ENCODE measurements at places on chromosomes 6 and 20. TPM values are rescaled to one million over a fixed set of nuclear protein-coding genes. Genes with fewer than 3 reads are reported as not detected.
A peak's percentile ranks its signal among the peaks of the same experiment; 100 is the strongest.

Gene APCDD1L
- 2.2 TPM for total RNA-seq

- no peak overlapping the region for H3K4me3 ChIP-seq
- H3K27ac ChIP-seq: no peak overlapping the region
- DNase-seq: no peak
- no peaks in the 10 kb centered on the region for H3K36me3 ChIP-seq
- no peaks in the 10 kb centered on the region for H3K27me3 ChIP-seq
Observed at GRCh38 chr6:14968056-14968637, 277.7 kb upstream of the JARID2 start.

- no peaks in the 10 kb centered on the region for H3K27me3 ChIP-seq
- no peak for DNase-seq
- H3K36me3 ChIP-seq: no peaks in the 10 kb centered on the region
- H3K27ac ChIP-seq: no peak overlapping the region
- H3K4me3 ChIP-seq: no peak overlapping the region
Observed at GRCh38 chr6:146087386-146087785, 58.5 kb downstream of the GRM1 start.

GRCh38 chr6:161866570-161866969, 592.7 kb upstream of the AGPAT4 start:
- H3K27me3 ChIP-seq: no peaks in the 10 kb centered on the region
- H3K36me3 ChIP-seq: no peaks in the 10 kb centered on the region
- H3K4me1 ChIP-seq: no peaks in the 10 kb centered on the region
- DNase-seq: no peak

- H3K36me3 ChIP-seq: no peaks in the 10 kb centered on the region
- H3K27ac ChIP-seq: no peak overlapping the region
- no peak for DNase-seq
- H3K27me3 ChIP-seq: no peaks in the 10 kb centered on the region
Observed at GRCh38 chr20:18394363-18394762, 72.5 kb downstream of the DZANK1 start.

DNA sequence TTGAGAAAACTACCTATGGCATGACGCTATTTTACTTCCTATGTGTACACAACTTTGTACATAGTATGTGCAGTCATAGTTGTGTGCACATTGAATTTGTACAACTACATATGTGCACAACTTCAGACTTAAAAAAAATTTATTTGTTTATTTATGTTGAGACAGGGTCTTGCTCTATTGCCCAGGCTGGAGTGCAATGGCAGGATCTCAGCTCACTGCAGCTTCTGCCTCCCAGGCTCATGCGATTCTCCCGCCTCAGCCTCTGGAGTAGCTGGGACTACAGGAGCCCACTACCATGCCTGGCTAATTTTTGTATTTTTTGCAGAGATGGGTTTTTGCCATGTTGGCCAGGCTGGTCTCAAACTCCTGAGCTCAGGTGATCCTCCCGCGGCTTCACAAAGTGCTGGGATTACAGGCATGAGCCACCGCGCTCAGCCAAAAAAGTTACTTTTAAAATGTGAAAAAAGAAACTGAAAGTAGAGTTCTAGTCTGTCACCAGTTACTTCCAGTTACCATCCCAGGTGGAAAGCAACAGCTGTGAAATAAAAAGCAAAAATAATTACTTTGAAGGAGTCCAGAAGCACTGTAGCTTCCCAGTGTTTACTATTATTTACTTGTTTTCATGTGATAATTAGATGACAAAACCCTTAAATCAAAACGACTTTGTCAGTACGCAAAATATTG, 1.7 kb upstream of the ZKSCAN8 start:
- no peak overlapping the region for H3K27ac ChIP-seq
- H3K27me3 ChIP-seq: no peaks in the 10 kb centered on the region
- H3K36me3 ChIP-seq: no peaks in the 10 kb centered on the region
- no peak overlapping the region for H3K4me3 ChIP-seq

DNA sequence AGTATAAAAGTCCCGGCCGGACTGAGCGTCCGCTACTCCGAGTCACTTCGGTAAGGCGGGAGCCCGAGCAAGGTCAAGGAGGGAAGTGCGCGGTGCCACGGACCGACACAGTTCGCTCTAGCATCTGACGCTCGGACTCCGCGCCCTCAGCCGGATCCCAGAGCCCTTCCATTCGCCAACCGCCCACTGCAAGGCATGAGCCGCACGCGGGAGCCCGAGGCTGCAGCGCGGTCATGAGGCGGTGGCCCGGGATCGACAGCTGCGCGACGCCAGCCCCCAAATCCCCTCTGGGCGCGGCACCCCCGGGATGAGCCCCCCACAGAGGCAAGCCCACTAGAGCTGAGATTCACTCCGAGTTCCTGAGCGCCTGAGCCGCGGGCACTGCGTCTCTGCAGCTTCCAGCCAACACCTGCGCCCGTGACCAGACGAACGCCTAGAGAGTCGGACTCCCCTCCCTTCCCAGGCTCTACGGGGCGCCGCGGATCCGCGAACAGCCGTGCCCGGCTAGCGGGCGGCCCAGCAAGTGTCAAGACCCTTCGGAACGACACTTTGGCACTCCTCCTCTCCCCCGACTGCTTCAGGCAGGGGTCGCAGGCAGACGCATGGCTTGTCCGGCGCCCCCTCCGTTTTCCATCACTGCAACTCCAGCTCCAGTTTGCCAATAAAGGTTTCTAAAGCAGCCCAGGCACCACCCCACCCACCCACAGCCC, 725 bp upstream of the ISM1 start:
- H3K4me1 ChIP-seq: no peaks in the 10 kb centered on the region
- H3K4me3 ChIP-seq: peak overlapping the region; percentile 34
- peak; percentile 3 for DNase-seq
- peaks cover 52% of the 10 kb centered on the region for H3K27me3 ChIP-seq
- H3K36me3 ChIP-seq: no peaks in the 10 kb centered on the region

- H3K27me3 ChIP-seq: no peaks in the 10 kb centered on the region
- H3K4me1 ChIP-seq: no peaks in the 10 kb centered on the region
- H3K27ac ChIP-seq: no peak overlapping the region
- no peak for DNase-seq
- no peaks in the 10 kb centered on the region for H3K36me3 ChIP-seq
Observed at GRCh38 chr6:109816452-109817374, 125.6 kb downstream of the FIG4 start.

Data from IMR-90 (cell line).